ENCODE measurements at places on chromosomes 11 and 22. TPM values are rescaled to one million over a fixed set of nuclear protein-coding genes. Genes with fewer than 3 reads are reported as not detected.

- H3K27me3 ChIP-seq: no peaks in the 10 kb centered on the region
- H3K36me3 ChIP-seq: no peaks in the 10 kb centered on the region
- no peak overlapping the region for H3K27ac ChIP-seq
- H3K4me1 ChIP-seq: peaks cover 6% of the 10 kb centered on the region
- no peak for DNase-seq
Observed at GRCh38 chr11:9787981-9788521, 124.2 kb downstream of the SWAP70 start.

DNA sequence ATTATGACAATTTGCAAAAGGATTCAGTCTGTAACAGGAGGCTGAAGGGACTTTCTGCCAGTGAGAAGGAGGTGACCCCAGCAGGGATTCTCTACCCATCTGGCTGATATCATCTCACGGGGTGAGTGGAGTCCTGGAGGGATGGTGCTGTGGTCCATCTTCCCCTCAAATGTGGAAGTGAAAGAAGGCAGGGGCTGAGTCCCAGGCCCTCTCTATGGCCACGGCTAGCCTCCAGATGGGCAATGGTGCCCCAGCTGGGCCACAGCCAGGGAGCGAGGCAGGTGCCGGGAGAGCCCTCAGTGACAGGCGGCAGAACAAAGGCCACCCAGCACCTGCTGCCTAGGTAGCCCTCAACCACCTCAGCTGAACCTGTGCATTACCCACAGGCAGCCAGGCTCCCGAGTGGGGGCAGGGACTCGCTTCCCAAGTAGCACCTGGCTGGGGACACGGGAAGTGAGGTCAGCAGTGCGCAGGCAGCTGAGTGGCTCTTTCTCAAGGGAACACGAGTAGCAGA is 6.7 kb downstream of the NECTIN1 start:
- H3K27me3 ChIP-seq: peaks cover 23% of the 10 kb centered on the region
- H3K36me3 ChIP-seq: no peaks in the 10 kb centered on the region
- H3K4me1 ChIP-seq: peaks cover 1% of the 10 kb centered on the region
- DNase-seq: no peak
- H3K4me3 ChIP-seq: no peak overlapping the region

PLEKHB1 gene
- total RNA-seq: 12.6 TPM

NNMT gene
- not detected for total RNA-seq

- no peaks in the 10 kb centered on the region for H3K36me3 ChIP-seq
- H3K27me3 ChIP-seq: peaks cover 28% of the 10 kb centered on the region
- H3K4me3 ChIP-seq: no peak overlapping the region
- H3K4me1 ChIP-seq: no peaks in the 10 kb centered on the region
- no peak overlapping the region for H3K27ac ChIP-seq
- no peak for DNase-seq
Observed at GRCh38 chr11:36091256-36091811, 147.5 kb downstream of the LDLRAD3 start.

NXPE4 gene
- total RNA-seq: not detected

GRCh38 chr11:110072930-110073329 is 20.3 kb upstream of the ZC3H12C start:
- H3K27ac ChIP-seq: no peak overlapping the region
- no peak for DNase-seq
- no peaks in the 10 kb centered on the region for H3K36me3 ChIP-seq

GRCh38 chr11:102318469-102318868 is 1.2 kb downstream of the BIRC3 start:
- H3K4me1 ChIP-seq: peaks cover 77% of the 10 kb centered on the region
- peak overlapping the region; percentile 91 for H3K4me3 ChIP-seq
- peak overlapping the region; percentile 90 for H3K27ac ChIP-seq
- H3K27me3 ChIP-seq: no peaks in the 10 kb centered on the region

GRCh38 chr11:1437500-1437899 is 47.8 kb downstream of the BRSK2 start:
- H3K27me3 ChIP-seq: no peaks in the 10 kb centered on the region
- no peaks in the 10 kb centered on the region for H3K4me1 ChIP-seq
- no peak overlapping the region for H3K27ac ChIP-seq
- DNase-seq: no peak

- no peak for DNase-seq
- H3K36me3 ChIP-seq: no peaks in the 10 kb centered on the region
- peaks cover 19% of the 10 kb centered on the region for H3K4me1 ChIP-seq
- H3K27ac ChIP-seq: no peak overlapping the region
- no peak overlapping the region for H3K4me3 ChIP-seq
Observed at GRCh38 chr11:128240546-128240945, 346.8 kb downstream of the ETS1 start.

- no peak overlapping the region for H3K27ac ChIP-seq
- peaks cover 9% of the 10 kb centered on the region for H3K27me3 ChIP-seq
- no peaks in the 10 kb centered on the region for H3K4me1 ChIP-seq
- no peak for DNase-seq
- H3K4me3 ChIP-seq: no peak overlapping the region
- no peaks in the 10 kb centered on the region for H3K36me3 ChIP-seq
Observed at GRCh38 chr22:36738416-36739020, 35.0 kb upstream of the CACNG2 start.

OR51B5 gene
- total RNA-seq: not detected

CCDC86 gene
- total RNA-seq: 23.2 TPM

ART1 gene
- total RNA-seq: not detected

GRCh38 chr11:102419181-102419580 is 33.4 kb downstream of the TMEM123 start:
- peaks cover 92% of the 10 kb centered on the region for H3K4me1 ChIP-seq
- H3K27me3 ChIP-seq: no peaks in the 10 kb centered on the region
- no peak overlapping the region for H3K4me3 ChIP-seq
- H3K36me3 ChIP-seq: peaks cover 87% of the 10 kb centered on the region

OR4D11 gene
- total RNA-seq: not detected

DNA sequence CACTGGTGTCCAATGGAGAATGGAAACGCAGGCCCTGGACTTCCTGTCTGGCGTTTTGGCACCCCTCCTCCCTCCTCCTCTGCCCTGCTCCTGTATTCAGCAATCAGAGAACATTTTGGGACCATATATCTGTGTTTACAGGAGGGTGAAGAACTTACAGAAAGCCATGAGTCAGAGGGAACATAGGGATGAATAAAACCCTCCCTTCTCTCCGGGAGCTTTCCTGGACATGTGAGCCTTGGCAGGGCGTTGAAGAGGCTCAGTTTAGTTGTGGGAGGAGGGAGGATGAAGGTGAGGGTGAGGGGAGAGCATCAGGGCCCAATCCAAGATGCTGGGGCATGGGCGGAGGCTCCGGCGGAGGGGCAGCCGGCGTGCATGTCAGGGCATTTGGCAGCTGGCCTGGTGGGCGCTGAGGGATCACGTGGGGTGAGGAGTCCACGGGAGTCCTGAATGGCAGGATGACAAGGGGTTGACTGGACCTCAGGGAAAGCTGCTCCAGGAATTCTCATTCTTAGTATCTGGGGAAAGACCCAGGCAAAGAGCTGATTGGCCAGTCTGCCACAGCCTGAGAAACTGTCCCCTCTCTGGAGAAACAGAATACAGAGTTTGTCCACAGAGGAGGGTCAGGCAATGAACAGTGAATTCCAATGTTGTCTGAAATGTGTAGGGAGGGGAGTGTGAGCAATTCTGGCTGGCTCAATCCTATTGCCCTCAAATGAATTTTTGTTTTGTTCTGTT is 28.9 kb downstream of the MICAL2 start:
- H3K4me1 ChIP-seq: peaks cover 66% of the 10 kb centered on the region
- peaks cover 32% of the 10 kb centered on the region for H3K36me3 ChIP-seq
- no peak overlapping the region for H3K27ac ChIP-seq
- H3K27me3 ChIP-seq: no peaks in the 10 kb centered on the region

- H3K4me3 ChIP-seq: no peak overlapping the region
- no peaks in the 10 kb centered on the region for H3K27me3 ChIP-seq
- H3K36me3 ChIP-seq: peaks cover 8% of the 10 kb centered on the region
- DNase-seq: no peak
Observed at GRCh38 chr11:93819966-93820695, 30.3 kb downstream of the VSTM5 start.

FLRT1 gene
- not detected for total RNA-seq

CDC42BPG gene
- 0.42 TPM for total RNA-seq

- no peaks in the 10 kb centered on the region for H3K36me3 ChIP-seq
- H3K27me3 ChIP-seq: peaks cover 8% of the 10 kb centered on the region
- H3K4me3 ChIP-seq: no peak overlapping the region
- DNase-seq: no peak
- H3K27ac ChIP-seq: no peak overlapping the region
Observed at GRCh38 chr11:102807921-102808320, 10.0 kb upstream of the MMP1 start.

DNA sequence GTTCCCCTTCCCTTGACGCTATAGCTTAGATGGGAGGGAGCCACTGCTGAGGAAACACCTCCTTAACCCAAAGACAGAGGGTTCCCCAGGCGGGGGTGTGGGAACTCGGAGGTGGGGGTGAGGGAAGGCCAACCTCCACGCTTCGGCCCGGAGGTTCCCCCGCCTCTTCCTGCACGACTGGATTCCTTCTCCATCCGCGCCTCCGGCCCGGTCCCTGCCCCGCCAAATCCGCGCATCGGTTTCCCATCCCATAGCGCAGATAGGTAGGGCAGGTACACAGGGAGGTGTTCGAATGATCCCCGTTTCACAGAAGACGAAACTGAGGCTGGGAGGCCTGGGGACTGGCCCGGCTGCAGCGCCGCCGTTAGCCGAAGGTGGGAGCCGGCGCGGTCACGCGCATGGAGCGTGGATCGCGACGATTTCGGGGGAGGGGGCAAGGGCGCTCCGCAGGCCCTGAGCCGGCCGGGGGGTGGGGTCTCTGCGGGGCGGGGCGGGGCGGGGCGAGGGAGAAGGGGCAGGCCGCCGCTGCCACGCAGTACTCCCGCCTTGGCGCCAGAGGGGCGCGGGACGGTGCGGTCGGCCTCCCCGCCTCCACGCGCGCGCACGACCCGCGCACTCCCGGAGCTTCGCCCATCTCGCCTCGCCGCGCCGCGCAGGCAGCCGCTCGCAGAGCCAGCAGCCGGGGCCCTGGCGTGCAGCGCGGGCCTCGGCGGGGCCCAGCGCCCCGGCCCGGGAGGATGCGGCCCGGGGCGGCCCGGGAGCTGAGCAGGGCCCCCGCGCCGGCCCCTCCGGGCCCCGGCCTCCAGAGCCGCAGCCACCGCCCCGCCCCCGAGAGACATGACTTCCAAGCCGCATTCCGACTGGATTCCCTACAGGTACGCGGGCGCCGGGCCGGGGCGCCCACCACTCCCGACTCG is at the start of gene TUB:
Gene TUB (plus strand): TSS at position 538 of the 917 bp plus-strand sequence. CDS start 300 bp downstream, at position 838.
- peaks cover 2% of the 10 kb centered on the region for H3K4me1 ChIP-seq
- no peak for DNase-seq
- H3K36me3 ChIP-seq: no peaks in the 10 kb centered on the region
- peak within 1 kb of the TSS; percentile 55 for H3K4me3 ChIP-seq

SLC22A25 gene
- total RNA-seq: not detected

BIK gene
- 1.4 TPM for total RNA-seq

UPB1 gene
- total RNA-seq: 0.67 TPM

DNA sequence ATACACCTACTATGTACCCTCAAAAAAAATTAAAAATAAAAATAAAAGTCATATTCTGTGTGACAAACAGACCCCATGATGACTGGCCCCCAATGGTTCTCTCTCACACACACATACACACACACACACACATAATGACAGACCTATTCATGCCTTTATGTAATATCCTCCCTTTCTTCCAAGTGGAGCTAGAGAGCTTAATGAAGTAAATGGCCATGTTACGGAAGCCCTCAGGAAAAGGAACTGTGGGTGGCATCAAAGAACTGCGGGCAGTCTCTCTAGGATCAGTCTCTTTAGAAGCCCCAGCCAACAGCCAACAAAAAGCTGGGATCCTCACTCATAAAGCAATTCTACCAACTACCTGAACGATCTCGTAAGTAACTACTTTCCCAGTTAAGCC is 125.5 kb downstream of the SIK3 start:
- no peak overlapping the region for H3K4me3 ChIP-seq
- no peaks in the 10 kb centered on the region for H3K4me1 ChIP-seq
- no peak for DNase-seq
- H3K27ac ChIP-seq: no peak overlapping the region
- H3K36me3 ChIP-seq: no peaks in the 10 kb centered on the region

- peaks cover 14% of the 10 kb centered on the region for H3K27me3 ChIP-seq
- no peak overlapping the region for H3K27ac ChIP-seq
- no peaks in the 10 kb centered on the region for H3K36me3 ChIP-seq
- DNase-seq: no peak
- peaks cover 12% of the 10 kb centered on the region for H3K4me1 ChIP-seq
- no peak overlapping the region for H3K4me3 ChIP-seq
Observed at GRCh38 chr22:35477911-35478582, 62.6 kb upstream of the RASD2 start.

DNA sequence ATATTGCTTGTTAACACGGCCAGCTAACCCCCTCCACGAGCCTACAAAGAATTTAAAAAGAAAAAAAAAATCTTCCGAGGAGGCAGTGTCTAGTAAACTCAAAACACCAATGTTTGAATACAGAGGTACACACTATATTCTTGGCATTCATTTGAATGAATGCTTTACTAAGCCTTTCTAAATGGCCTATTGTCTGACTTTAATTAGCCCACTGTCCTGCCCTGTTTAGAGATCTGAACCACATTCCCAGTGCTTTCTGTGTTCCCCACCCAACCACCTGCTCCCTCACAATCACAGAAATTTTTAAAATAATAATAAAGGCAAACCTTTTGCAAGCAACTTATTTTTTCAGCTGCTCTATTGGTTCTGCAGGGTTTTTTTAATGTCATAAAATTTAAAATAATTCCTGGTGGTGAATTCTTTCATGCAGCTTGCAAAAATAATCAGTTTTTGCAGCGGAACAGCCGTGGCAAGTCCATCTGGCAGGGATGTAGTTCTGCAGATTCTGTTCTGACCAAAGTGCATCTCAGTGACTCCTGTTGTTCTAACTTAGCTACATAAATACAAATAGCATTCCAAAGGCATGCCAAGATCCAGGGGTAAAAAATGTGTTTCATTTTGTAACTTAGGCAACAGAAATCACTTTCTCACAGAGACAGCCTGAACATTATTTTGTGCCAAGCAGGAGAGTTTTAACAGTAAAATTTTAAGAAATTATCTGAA is 23.8 kb downstream of the POU2AF2 start:
- no peak for DNase-seq
- H3K36me3 ChIP-seq: no peaks in the 10 kb centered on the region
- no peak overlapping the region for H3K4me3 ChIP-seq
- H3K27ac ChIP-seq: no peak overlapping the region

TPBGL gene
- total RNA-seq: not detected

DNA sequence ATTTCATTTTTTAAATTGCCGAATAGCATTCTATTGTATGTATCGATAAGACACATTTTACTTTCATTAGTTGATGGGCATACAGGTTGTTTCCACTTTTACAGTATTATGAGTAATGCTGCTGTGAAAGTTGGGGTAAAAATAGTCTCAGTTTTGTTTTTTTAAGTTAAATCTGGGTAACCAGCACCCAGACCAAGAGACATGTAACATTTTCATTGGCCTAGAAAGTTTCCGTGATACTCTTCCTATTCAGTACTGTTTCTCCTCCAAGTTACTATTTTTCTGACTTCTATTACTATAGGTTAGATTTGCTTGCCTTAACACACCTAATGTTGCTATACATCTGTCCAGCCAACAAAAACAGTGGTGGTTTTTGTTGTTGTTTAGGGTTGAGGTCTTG is 12.3 kb downstream of the IPO7 start:
- H3K4me3 ChIP-seq: no peak overlapping the region
- peaks cover 30% of the 10 kb centered on the region for H3K36me3 ChIP-seq
- no peak for DNase-seq
- H3K27ac ChIP-seq: no peak overlapping the region

SCGB1D2 gene
- total RNA-seq: not detected

Data from activated CD4-positive, alpha-beta T cell treated with anti-CD3 and anti-CD28 coated beads, Interleukin-2, amount 10 ng/mL, durations not matched to agents 7 days and 5 days (primary cell).